ENCODE measurements at places on chromosomes 11 and 22.

- DNase-seq = no peak
Measured at GRCh38 chr22:32622004-32622743, 147.6 kb downstream of the FBXO7 start.

DNA sequence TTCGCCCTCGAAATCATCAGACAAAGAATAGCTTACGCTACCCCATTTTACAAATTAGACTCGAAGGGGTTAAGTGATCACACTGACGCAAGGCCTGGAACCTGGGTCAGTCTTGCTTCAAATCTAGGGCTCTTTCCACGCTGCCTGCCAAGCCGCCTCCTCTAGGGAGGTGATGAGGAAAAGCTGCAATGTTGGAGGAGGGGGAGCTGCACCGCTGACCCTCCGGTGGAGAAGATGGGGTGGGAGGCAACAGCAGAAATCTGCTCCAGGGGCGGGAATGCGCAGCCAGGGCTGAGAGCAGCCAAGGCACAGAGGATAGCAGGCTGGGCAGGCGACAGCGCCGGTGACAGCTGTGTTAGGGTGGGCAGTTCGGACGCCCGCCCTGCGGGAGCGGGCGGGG is 595 bp downstream of the SYVN1 start:
- DNase-seq = no peak

DNA sequence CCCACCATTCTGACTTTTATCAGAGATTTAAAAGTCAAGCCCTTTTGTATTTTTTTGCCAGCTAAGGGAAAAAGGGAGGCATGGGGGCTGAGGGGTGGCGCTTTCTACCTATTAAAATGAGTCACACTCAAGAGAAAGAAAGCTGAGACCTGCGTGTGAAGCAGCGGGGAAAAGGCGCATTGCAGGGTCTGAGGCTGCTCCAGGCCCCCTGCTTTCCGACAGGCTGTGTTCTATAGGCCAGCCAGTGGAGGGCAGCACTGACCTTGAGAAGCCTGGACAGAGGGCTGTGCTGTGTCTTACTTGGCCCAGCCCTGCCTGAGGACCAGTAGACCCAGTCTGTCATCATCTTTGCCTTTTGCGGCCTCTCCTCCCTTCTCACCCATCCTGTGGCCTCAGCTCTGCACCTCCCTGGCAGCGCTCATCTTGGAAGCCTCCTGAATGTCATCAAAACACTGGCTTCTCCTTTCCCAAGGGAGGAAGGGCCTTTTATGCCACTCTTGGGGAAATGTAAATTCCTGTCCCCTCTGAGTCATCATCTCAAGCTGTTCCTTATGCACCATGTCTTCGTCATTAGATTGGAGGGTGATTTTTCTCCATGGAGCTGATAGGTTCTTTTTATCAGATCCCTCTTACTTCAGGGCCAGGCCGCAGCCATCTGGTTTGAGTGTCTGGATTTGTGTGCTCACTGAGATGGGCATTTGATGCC is 12.6 kb upstream of the MAPK8IP1 start:
- DNase-seq = no peak

- no peak for DNase-seq
Measured at GRCh38 chr11:1839924-1840779, 1.4 kb downstream of the TNNI2 start.

Data from stimulated activated CD8-positive, alpha-beta memory T cell treated with anti-CD3 and anti-CD28 coated beads, Interleukin-15, amount 100 ng/mL, for 24 hours (primary cell).